Activated CD4-positive, alpha-beta T cell treated with anti-CD3 and anti-CD28 coated beads, Interleukin-2, Interleukin-4, amounts not matched to agents 100 ng/mL and 50 ng/mL, durations not matched to agents 16 hours and 8 hours (primary cell): ENCODE measurements at places on chromosomes 16 and 17.

DNA sequence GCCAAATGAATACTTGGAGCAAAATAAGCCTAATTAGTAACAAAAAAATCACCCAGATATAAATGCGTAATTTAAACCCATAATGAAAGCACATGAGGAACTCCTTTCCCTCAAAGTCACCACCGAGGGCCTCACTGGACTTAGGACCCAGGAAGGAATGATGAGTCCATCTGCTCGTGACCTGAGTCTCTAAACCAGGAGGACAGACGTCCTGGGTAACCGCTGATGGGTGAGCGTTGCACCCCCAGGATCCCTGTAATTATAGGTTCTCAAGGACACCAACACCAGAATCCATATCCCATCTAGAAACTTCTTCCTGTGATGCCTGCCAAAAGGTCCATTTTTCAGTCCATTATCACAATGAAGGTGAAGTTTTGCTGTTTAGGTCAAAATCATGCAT lies 121.4 kb downstream of the ZNF778 start:
- DNase-seq: no peak

DNA sequence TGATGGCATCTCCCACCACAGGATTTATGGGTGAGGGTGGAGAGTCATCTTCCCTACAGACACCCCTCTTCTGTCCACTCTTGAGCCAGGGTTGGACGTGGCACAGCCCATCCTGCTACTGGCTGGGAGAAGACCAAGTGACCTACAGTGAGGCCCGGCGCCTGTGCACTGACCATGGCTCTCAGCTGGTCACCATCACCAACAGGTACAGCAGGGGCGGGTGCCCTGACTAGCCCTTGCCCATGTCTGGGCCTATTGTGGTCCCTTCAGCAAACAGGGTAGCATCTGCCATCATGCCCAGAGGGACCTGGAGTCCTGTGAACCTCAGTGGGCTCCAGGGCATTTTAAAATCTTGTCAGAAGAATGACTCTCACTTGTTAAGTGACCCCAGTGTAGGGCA lies 48.2 kb downstream of the MRC2 start:
- DNase-seq: no peak

GRCh38 chr16:80477838-80478237 lies 63.0 kb upstream of the DYNLRB2 start:
- no peak for DNase-seq

DNA sequence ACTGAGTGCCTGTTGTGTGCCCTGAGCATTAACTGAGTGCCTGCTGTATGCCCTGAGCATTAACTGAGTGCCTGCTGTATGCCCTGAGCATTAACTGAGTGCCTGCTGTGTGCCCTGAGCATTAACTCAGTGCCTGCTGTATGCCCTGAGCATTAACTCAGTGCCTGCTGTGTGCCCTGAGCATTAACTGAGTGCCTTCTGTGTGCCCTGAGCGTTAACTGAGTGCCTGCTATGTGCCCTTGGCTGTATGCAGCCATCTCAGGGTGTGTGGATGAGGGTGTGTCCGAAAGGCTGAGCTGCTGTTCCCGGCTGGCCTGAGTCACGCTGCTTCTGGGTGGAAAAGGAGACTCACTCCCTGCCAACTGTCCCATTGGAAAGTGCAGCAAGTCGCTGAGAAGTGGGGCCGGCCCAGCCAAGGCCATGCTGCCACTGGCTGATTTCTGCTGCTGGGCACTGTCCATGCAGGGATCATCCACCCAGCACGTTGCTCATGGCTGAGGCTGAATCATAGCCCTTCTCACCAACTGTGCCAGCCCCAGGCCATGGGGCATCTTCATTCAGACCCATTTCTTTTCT lies 113.8 kb downstream of the OR1D5 start:
- no peak for DNase-seq

- peak; percentile 85 for DNase-seq
These were observed 15.3 kb upstream of the MNT start for GRCh38 chr17:2416010-2416734.

DNA sequence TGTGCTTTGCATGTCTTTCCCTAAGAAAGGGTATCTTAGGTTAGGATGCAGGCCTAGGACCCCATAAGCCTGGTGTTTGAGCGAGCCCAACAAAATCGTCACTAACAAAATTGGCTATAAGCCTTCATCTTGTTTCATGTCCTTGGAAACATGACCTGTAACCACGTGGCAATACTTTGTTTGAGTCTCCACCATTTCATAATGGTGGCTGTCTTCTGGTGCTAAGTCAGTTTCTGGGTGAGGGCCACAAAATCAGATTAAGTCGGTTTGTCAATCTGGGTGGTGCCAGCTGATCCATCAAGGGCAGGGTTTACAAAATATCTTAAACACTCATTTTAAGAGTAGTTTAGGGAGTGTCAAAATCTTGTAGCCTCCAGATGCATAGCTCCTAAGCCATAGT lies 33.0 kb downstream of the C16orf54 start:
- DNase-seq: no peak

DNA sequence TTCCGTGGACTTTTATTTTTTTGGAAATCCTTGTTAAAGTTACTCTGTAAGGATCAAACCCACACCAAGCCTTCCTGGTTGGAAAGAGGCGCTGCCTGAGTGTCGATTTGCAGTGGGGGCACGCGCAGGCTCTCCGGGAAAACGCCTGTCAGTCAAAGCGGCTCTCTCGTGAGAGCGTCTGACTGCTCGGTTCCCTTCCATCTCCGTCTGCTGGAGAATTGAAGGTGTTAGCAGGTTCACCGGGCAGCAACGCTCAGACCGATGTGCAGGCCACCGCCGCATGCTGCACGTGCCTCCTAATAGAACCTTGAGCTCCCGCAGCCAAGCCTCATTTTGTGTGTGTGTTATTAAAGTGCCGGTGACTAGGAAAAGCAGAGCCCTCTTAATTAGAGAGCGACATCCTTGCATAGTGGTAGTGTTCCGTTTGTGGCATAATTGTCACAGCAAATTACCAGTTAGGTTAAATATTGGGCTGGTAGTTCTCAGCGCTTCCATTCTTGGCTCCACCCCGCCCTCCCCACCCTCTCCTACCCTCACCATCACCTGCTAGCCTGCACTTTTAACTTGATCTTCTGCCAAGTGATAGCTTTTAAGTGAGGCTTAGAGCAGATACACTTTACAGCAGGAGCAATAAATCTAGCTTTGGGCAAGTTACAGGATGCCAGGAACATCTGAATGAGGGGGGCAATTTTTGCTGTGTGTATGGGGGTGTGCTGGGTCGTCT lies 75.5 kb downstream of the RPA1 start:
- no peak for DNase-seq

- peak; percentile 82 for DNase-seq
These were observed at the start of gene IKZF3 for GRCh38 chr17:39863918-39864746. Gene IKZF3 (minus strand): TSS chr17:39864312. CDS start chr17:39864126, 186 bp downstream.

GRCh38 chr16:83971165-83972130 lies 3.4 kb downstream of the NECAB2 start:
- DNase-seq: no peak

- DNase-seq: no peak
These were observed 1.2 kb upstream of the TCAP start for GRCh38 chr17:39663688-39664580.

DNA sequence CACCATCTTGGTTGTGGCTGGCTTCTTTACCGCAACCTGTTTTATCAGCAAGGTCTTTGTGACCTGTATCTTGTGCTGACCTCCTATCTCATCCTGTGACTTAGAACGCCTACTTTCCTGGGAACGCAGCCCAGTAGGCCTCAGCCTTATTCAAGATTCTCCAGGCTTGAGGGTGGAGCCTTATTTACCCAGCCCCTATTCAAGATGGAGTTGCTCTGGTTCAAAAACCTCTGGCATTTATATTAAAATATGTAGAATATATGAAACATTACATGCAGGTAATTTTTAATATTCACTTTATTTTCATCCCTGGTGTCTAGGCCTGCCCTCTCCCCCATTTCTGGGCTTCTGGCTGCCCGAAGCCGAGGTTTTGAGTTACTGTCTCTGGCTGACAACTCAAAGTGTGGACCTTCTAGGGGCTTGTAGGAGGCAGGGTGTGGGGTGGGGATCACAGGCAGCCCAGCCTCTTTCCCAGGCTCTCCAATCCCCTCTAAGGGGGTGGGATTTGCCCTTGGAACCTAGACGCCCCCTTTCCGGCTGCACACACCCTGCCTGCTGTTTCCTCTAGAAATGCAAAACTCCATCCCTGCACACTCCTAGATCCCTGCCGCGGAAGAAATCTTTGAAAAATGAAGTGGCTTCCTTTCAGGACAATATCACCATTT lies 152.0 kb downstream of the KCNJ12 start:
- DNase-seq: no peak

DNA sequence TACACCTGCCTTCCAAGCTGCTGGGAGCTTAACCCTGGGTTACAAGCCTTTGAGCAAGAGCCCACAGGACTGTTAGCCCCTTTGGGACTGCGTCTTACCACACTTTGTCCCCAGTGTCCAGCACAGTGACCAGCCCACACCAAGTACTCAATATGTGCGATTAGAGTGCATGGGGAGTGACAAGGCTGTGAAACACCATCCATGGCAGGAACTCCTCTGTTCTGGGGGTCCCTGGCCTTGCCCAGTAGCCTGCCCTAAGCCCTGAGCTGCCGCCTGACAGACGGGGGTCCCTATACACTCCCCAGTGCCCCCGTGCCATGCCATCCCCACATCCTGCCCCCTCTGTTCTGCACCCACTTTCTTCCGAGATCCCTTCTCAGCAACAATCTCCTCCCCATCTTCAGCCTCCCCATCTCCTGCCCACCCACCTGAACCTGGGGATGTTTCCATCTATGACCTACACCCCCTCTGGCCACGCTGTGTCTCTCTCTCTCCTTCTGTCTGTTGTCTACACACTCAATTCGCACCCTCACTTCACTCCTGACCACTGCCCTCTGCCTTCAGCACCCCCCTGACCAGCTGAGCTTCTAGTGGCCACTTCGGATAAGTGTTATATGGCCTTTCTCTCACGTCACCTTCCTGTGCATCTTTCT lies 112.9 kb upstream of the SMURF2 start:
- no peak for DNase-seq

DNA sequence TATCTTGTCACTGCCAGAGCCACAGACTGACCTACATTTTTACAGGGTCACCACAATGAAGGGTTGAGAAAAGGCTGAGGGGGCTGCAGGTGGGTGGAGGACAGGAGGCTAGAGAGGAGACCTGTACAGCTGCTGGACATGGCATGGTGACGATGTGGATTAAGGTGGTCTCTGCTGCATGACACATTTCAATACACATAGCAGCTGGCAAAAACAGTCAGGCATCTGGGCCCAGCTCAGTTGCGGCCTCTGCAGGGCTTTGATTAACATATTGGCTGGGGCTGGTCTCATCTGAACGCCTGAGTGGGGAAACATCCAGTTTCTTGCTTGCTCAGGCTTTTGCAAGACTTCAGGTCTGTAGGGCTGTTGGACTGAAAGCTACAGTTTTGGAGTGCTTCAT lies 265.4 kb upstream of the FOXF1 start:
- DNase-seq: no peak

DNA sequence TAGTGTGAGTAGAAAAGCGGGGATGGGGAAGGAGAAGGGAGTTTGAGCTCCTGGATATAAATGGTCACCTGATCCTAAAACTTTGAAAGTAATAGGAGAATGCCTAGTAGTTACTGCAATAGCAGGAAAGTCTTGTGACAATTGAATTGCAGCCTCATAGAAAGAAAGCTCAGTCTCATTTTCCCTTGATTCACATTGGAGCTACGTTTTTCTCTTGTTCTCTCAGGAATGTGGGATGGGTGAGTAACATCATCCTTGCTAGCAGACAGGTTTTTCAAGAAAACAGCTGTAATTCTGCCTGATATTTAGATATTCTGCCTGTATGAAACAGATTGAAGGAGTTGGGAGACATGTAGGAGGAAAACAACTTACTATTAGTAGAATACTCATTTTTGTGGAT lies 25.3 kb downstream of the SF3B3 start:
- DNase-seq: no peak

DNA sequence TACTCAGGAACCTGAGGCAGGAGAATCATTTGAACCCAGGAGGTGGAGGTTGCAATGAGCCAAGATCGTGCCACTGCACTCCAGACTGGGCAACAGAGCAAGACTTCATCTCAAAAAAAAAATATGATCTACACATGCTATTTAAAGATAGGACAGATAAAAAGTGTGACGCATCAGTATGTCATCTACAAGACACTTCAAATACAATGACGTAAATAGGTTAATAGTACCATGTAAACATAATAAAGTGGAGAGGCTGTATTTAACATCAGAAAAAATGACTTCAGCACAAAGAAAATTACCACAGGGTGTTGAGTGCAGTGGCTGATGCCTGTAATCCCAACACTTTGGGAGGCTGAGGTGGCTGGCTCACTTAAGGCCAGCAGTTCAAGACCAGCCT lies 20.2 kb downstream of the ZNF778 start:
- no peak for DNase-seq

DNA sequence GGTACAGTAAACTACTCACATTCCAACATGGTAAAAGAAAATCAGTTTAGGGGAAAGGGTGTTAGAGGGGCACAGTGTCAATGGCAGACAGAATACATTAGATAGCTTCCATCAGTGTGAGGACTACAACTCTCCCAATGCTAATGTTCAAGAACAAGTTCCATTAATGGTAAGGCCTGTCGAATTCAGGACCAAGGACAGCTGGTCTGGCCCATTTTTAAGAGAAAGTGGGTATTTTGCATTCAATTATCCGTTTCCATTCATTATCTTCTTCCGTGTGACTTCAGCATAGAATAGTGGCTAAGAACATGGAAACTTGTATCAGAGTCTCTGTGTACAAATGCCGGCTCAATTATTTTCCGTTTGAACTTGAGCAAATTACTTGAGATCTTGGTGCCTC lies 98.4 kb downstream of the XYLT1 start:
- no peak for DNase-seq

GRCh38 chr17:34173241-34173640 lies 81.8 kb upstream of the CCL2 start:
- no peak for DNase-seq

DNA sequence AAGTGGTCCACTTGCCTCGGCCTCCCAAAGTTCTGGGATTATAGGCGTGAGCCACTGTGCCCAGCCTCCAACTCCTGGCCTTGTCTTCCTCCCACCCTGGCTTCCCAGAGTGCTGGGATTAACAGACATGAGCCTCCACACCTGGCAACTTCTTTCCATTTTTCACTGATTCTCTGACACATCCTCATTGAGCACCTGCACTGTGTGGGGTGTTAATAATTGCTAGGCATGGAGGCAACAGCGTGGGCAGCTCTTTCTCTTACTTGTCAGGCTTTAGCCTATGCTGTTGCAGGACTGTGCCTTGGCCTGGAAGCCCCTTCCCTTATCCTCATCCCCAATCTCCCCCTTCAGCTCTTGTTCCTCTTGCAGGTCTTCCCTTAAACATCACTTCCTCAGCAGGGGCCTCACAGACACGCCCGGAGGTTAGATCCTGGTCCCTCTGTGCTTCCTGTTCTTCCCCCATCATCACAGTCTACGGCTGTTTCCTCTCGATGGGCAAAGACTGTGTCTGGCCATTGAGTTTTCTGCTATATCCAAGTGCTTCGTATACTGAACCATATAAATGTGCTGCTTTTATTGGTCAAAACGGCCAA lies 7.9 kb downstream of the QPRT start:
- no peak for DNase-seq
